Stimulated activated CD8-positive, alpha-beta memory T cell treated with anti-CD3 and anti-CD28 coated beads, Interleukin-15, amount 100 ng/mL, for 24 hours (primary cell): ENCODE measurements at places on chromosomes 7 and 10.

GRCh38 chr7:30877015-30877769 lies 34.5 kb upstream of the AQP1 start:
- DNase-seq = no peak

DNA sequence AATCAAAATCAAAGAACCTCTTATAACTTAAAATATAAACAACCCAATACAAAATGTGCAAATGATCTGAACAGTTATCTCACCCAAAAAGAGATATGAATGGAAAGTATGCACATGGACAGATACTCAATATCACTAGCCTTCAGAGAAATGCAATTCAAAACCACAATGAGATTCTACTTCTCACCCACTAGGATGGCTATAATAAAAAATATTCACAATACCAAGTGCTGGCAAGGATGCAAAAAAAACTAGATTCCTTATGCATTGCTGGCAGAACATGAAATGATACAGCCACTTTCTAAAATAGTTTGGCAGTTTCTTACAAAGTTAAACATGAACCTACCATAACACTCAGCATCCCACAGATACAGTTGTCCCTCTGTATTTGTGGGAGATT lies 130.1 kb upstream of the LRRN3 start:
- no peak for DNase-seq

GRCh38 chr10:127300868-127301321 lies 104.5 kb upstream of the INSYN2A start:
- DNase-seq = no peak

DNA sequence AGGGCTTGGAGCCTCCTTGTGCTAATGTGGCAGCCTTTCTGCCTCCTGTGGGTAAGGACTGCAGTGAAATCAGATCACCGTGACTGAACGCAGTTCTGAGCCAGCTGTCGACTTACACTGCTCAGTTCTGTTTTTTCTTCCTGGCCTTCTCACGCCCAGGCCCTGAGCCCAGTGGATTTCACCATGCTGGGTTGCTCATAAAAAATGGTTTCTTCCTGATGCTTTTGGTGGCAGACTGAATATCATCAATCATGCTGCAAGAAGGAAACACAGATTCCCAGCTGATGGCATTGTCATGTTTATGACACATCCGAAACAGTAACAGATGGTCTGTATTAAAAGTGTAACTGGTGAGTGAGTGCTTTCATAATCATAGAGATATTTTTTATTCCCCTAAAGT lies 389.6 kb downstream of the GALNT17 start:
- no peak for DNase-seq
